ENCODE measurements at places on chromosomes 3 and 15.

GRCh38 chr15:56672721-56673120, 60.6 kb downstream of the ZNF280D start:
- no peak for DNase-seq

- no peak for DNase-seq
Measured at GRCh38 chr3:121894301-121894990, at the start of gene SLC15A2. Gene SLC15A2 (plus strand): TSS chr3:121894401. CDS start chr3:121894477, 76 bp downstream.

- no peak for DNase-seq
Measured at GRCh38 chr3:55203546-55203945, 275.7 kb upstream of the LRTM1 start.

GRCh38 chr3:135706758-135707375, 258.7 kb upstream of the PPP2R3A start:
- no peak for DNase-seq

GRCh38 chr3:197022405-197023231, 7.0 kb downstream of the MELTF start:
- DNase-seq, result no peak

DNA sequence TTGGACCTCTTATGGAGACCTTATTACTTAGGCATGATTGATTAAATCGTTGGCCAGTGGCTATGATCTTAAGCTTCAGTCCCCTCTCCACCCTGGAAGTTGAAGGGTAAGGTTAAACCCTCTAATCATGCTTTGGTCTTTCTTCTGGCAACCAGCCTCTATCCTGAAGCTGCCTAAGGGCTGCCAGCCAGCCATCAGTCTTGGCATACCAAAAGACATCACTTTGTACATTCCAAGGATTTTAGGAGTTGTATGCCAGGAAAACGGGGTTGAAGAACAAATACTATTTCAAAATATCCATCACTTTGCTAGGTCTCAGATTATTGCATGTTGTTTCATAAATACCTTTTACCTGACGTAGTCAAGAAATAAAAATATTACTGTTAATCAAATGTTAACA, 28.9 kb downstream of the UBE2E2 start:
- DNase-seq, result no peak

DNA sequence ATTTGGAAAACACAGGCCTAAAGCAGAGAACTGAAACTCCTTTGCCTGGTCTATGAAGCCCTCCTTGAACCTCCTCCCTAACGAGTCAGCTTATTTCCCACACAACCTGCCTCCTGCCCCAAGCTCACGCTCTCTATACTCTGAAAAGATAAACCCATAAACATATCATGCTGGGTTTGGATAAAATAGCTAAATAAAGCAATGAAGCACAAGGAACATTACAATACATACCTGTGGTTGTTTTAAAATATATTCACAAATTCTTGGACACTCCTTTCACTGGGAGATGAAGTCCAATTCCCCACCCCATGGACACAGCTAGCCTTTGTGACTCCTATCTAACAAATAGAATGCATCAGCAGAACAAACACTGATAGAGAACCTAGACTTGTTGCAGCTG, 98.2 kb downstream of the PLCH1 start:
- DNase-seq, result no peak

DNA sequence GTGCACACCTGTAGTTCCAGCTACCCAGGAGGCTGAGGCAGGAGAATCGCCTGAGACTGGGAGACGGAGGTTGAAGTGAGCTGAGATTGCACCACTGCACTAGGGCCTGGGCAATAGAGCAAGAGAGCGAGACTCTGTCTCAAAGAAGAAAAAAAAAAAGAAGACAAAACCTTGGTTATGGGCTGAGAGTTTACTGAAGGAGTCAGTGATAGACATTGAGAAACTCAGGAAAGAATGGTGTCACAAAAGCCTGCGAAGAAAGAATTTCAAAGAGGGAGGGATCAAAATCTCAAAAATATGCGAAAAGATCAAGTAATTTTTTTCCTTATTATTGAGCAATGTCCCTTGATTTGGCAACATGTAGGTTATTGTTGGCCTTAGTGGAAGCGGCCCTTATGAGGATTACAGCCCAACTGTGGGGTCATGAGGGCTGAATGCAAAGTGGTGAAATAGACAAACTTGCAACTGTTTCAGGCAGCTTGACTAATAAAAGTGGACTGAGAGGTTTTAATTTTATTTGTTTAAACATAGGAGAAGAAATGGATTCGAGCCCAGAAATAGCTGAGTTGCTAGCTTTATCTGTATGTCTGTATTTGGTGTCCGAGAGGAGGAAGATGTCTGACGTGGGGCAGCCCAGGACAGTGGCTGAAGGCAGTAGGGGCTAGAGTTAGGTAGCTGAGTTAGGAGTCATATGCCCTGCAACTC, 18.8 kb upstream of the CELF6 start:
- no peak for DNase-seq

DNA sequence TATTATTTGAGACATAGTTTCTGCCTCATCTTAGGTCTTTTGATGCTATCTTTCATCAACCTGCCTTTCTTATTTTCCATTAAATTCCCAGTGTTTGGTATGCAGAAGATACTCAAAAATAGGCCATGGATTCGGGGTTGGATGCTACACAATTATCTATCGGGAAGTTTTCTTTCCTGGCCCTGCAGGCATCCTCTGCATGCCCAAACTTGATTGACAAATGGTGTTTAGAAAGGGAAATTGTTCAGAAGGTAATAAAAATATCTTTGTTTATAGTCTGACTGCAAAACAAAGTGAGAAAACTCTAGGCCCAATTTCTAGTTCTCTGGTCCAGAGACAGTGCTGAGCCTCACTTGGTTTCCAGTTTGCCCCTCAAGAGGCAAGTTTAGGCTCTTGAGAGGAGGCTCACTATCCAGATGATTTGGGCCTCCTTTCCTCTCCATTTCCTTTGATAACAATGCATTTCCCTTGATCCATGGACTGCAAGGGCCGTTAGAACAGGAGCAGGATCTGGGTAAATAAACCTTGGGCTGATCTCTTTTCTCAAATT, 157.1 kb upstream of the DPH6 start:
- DNase-seq, result no peak

DNA sequence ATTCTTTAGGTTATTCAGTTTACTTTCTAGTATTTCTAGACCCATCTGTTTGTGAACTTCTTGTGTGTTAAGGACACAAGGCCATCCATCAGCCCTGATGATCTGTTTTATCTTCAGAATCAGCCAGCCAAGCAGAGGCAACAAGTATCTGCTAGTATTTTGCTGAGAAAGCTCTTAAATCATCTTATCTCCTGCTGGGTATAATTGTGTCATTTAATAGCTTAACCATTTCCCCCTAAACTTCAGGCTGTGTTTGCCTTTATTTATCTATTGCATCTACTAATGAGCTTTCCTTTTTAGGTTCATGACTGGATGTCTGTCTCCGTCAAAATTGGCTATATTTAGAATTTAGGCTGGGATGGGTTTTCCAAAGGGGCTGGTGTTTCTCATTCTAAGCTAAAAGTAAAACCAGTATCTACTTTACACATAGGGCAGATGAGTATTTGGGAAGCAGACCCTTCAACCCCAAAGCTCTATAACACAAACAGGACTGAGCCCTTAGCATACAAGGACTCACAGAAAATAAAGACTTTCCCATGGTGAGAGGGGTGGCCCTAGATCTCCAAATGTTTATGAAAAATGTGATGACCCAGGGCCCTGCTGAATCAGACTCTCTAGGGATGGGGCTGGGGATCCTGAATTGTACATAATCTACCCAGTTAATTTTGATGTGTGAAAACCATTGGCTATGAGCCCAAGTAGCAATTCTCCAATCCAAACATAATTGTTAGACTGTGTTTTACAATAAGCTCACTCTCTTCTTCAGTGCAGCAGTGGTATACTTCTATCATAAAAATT, 65.3 kb upstream of the PSMD6 start:
- DNase-seq, result no peak
